ENCODE measurements at places on chromosomes 1 and 21.

GRCh38 chr21:16124378-16125138 lies 394.8 kb downstream of the USP25 start:
- DNase-seq: no peak

- DNase-seq: no peak
These were observed 32.9 kb upstream of the DOCK7 start for GRCh38 chr1:62720946-62721554.

- DNase-seq: no peak
These were observed 34.7 kb downstream of the MEF2D start for GRCh38 chr1:156465747-156466365.

DNA sequence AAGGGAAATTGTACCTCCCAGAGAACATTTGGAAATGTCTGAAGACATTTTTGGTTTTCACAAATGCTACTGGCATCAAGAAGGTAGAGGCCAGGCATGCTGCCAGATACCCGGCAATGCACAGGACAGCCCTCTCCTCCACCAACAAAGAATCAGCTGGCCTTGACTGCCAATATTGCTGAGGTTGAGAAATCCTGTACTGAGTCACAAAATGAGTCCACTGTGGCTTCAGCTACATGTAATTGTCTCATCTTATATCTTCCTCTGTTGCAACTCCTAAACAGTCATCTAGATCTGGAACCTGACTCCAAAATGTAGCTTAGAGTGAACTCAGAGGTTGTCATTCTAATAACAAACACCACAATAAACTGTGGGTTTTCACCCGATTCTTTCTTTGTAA lies 327.5 kb upstream of the POGK start:
- peak; percentile 83 for DNase-seq

DNA sequence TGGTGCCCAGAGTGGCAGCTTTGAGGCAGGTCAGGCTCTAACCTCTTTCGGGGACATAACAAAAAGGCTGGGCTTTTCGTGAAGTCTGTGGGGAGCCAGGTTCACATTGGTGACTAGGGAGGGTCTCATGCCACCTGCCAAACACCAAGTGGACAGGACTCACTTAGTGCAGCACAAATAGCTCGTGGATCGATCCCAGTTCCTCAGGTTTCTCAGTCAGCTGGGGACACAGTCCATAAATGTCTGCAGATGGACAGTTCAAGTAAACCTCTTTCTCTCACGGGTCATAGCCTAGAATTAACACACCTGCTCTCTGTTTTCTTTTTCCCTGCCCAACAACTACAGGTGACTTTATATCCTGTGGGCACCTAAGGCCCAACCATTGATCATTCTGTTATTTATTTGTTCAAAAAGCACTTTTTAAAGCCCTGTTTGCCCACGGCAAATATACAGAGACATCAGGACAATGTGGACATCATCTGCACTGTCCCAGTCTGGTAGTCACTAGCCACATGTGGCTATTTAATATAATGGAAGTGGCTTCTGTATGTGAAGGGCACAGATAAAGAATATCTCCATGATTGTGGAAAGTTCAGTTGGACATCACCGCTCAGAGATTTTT lies 53.5 kb downstream of the CAPN2 start:
- DNase-seq: no peak

DNA sequence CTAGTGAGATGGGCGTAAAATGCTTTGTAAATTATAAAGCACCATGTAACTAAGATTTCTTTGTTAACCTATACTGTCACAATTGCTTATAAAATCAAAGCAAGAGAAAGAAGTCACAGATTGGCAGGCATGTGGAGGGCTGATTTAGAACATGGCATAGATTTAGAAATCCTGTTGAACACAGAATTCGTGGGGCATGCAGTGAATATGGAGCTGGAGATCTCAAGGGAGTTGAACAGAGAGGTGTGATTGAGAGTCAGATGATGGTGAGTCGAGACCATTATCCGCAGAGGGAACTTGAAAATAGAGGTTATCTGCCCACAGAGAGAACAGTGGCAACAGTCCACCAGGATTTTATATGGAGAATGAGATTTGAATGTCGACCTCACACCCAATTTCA lies 27.6 kb downstream of the PBX1 start:
- no peak for DNase-seq

DNA sequence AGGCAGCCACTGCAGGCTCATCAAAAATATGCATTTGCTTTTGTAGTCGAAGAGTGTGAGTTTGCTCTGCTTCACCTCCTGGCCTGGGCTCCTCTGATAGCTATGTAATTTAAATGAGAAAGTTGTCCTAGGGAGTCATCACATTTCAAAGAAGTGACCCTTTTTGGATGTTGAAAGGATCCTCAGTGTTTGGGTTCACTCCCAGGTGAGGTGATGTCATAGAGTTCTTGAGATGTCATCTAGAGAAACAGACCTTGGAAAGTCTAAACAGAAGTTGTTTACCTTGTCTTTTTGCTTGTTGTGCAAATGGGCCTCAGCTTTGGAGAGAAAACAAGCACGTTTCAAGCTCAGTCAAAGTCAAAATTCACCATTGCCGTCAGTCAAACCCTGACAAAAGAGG lies 92.0 kb upstream of the BARHL2 start:
- no peak for DNase-seq

DNA sequence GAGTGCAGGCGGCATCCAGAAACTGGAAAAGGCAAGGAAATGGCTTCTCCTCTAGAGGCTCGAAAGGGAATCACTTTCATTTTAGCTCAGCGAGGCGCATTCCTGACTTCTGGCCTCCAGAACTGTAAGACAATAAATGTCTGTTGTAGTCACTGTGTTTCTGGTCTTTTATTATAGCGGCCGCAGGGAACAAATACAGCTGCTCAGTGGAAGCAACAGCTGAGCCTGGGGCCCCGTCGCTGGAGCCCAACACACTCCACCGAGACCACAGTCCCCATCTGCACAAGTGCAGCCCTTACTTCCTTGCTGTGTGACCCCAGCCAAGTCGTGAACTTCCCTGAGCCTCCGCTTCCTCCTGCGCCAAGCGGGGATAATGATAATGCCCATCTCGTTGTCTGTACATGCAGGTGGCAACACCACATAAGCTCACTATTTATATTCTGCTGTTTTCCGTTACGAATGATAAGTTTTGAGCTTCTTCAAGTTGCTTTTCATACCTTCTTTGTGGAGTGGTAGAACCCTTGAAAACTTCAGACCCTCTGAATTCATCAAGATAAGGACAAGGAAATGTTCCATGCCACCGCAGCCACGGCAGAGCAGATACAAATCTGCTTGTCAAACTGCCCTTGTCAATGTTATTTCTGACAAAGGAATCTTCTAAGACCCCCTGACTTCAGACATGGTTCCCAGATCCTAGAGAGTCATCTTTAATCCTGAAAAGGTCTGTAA lies 3.2 kb upstream of the LAPTM5 start:
- no peak for DNase-seq

DNA sequence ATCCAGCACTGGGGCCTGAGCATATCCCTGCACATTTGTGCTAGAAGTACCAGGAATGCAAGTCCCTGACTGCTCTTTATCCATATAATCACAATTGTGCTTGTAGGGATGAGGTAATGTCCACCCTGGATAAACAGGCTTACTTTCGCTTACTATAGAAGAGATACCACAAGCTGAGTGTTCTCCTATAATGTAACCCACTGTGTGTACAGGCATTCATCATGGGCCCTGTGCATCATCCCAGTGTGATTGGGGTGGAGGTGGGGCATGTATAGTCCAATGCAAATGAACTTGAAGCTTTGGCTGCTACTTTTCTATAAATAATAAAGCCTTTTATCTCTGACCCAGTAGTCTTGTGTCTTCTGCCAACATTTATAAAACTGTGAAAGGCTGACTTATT lies 69.3 kb downstream of the MAN1A2 start:
- DNase-seq: no peak

- no peak for DNase-seq
These were observed 53.4 kb downstream of the DUSP10 start for GRCh38 chr1:221688488-221688843.

- DNase-seq: no peak
These were observed 11.4 kb upstream of the BCAR3 start for GRCh38 chr1:93692983-93693591.

- no peak for DNase-seq
These were observed 29.5 kb downstream of the SYNJ1 start for GRCh38 chr21:32698286-32698685.

- no peak for DNase-seq
These were observed 1.1 kb upstream of the PLCH2 start for GRCh38 chr1:2474933-2475371.

All from AML-193 (cell line).